Stimulated activated CD4-positive, alpha-beta T cell treated with anti-CD3 and anti-CD28 coated beads, Interleukin-12 subunit alpha, Interleukin-12 subunit beta, amount 100 ng/mL, for 48 hours (primary cell): ENCODE measurements at places on chromosomes 7 and 10.

GRCh38 chr7:51060536-51060935 is 256.1 kb downstream of the COBL start:
- DNase-seq, result no peak

- DNase-seq, result no peak
Measured at GRCh38 chr7:3548815-3549214, 247.8 kb downstream of the SDK1 start.

DNA sequence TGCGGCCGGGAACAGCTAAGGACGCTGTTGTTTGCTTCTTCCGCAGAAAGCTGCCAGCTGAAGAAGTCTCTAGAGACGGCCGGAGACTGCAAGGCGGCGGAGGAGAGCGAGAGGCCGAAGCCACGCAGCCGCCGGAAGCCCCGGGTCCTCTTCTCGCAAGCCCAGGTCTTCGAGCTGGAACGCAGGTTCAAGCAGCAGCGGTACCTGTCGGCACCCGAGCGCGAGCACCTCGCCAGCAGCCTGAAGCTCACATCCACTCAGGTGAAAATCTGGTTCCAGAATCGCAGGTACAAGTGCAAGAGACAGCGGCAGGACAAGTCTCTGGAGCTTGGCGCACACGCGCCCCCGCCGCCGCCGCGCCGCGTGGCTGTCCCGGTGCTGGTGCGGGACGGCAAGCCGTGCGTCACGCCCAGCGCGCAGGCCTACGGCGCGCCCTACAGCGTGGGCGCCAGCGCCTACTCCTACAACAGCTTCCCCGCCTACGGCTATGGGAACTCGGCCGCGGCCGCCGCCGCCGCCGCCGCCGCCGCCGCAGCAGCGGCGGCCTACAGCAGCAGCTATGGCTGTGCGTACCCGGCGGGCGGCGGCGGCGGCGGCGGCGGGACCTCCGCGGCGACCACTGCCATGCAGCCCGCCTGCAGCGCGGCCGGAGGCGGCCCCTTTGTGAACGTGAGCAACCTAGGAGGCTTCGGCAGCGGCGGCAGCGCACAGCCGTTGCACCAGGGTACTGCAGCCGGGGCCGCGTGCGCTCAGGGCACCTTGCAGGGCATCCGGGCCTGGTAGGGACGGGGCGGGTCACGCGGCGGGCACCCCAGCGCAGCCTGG is 2.4 kb downstream of the NKX2-3 start:
- DNase-seq, result no peak

DNA sequence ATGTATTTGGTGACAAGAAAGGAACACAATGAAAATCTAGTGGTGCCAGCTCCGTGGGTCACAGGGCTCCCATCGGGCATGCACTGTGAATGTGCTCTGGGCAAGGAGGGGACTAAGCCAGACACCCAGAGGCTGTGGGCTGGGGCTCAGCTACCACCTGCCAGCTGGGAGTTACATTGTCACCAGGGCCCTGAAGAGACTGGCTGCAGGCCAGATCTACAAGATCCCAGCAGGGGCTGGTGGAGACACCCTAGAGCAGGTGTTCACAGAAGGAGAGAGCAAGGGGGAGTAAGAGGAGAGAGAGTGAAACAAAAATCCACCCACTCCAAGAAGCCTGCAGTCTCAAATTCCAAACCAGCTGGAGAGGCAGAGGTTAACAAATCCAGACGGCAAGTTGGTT is 116.6 kb upstream of the ADCY1 start:
- DNase-seq, result no peak

- no peak for DNase-seq
Measured at GRCh38 chr7:115226410-115226809, 304.5 kb downstream of the MDFIC start.

DNA sequence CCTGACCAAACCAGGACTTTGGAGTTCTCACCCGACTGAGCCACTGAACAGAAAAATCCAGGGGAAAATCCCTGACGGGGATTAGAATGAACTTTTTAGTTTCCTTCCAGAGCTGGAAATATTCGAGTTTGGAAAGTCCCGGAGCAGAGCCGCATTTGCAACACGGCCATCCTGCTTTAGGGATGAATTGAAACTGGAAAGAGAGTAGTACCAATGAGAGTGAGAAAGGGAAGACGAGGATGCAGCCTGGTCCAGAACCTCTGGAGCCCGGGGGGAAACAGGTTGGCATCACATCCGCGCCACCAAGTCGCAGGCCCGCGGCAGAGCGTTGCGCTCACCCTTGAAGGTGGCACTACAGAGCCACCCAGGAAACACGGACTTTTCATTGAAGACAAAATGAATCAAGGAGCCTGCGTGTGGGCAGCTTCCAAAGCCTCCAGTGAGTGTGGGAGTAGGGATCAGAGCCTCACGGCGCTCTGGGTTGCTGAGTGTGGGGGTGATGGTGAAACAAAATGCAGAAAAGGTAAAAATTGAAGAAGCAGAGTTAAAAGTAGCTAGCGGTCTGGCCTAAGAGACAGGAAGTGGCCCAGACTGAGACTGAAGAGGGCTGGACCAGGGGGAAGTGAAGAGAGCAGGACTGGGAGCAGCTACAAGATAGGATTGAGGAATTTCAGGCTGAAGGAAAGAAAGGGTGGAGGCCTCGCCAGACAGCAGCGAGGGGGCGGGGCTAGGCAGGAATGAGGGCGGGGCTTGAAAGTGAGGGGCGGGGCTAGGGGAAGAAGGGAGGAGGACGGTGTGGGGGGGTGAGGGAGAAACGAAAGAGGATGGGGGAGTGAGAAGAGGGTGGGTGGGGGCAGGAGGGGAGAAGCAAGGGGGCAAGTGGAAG is 1.8 kb downstream of the SMURF1 start:
- peak; percentile 71 for DNase-seq

DNA sequence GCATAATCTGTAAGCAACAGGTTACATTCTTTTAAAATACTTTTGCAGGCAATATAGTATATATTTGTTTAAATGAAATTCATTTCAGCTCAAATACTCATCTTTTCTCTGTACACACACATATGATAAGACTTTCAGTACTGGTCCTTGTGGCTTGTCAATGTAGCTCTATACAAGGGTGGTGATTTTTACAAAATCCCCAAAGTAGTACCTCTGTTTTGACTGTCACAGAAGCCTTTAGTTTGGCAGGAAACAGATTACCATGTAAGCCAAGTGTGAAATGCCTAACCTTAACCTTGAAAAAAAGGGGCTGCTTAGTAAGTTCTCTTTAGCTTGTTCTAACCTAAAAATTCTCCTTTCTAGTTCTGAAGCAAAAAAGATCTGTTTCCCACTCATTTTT is 87.9 kb downstream of the KCND2 start:
- DNase-seq, result no peak
